ENCODE measurements at places on chromosomes 4 and X.

- DNase-seq, result no peak
Observed at GRCh38 chrX:96682516-96682915, 2.1 kb upstream of the DIAPH2 start.

DNA sequence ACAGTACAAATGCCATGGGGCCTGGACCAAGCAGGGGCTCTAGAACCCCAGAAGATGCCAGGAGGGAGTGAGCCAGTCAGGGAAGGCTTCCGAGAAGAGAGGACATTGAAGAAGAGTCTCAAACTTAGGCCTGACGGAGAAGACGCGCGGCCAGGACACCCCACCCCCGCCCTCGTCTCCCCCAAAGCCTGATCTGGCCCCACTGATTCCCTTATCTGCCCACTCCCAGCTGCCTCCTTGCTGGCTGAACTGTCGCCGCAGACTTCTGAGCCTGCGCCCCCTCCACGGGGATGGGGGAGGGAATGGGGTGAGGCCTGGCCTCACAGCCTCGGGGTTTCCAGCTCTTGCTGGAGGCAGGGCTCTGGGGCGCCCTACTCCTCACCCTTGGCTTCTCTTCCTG lies 3.6 kb upstream of the GATA1 start:
- DNase-seq, result no peak

DNA sequence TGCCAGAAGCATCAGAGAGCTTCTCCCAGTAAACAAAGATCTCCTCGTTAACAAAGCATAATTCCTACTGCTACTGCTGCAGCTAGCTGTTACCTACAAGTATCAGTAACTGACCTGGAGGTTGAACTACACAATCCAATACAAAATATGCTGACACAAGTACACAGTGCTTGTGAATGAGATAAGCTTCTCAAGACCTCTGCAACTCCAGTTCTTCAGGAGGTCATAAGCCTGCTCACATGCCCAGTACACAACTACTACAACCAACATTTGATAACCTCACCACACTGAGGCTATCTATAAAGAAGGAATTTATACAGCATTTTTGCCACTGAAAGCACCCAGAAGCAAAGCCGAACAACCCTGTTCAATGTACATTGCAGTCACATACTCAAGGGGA lies 66.7 kb upstream of the SMARCAD1 start:
- no peak for DNase-seq

GRCh38 chr4:184282895-184283654 lies 65.4 kb upstream of the ENPP6 start:
- no peak for DNase-seq

DNA sequence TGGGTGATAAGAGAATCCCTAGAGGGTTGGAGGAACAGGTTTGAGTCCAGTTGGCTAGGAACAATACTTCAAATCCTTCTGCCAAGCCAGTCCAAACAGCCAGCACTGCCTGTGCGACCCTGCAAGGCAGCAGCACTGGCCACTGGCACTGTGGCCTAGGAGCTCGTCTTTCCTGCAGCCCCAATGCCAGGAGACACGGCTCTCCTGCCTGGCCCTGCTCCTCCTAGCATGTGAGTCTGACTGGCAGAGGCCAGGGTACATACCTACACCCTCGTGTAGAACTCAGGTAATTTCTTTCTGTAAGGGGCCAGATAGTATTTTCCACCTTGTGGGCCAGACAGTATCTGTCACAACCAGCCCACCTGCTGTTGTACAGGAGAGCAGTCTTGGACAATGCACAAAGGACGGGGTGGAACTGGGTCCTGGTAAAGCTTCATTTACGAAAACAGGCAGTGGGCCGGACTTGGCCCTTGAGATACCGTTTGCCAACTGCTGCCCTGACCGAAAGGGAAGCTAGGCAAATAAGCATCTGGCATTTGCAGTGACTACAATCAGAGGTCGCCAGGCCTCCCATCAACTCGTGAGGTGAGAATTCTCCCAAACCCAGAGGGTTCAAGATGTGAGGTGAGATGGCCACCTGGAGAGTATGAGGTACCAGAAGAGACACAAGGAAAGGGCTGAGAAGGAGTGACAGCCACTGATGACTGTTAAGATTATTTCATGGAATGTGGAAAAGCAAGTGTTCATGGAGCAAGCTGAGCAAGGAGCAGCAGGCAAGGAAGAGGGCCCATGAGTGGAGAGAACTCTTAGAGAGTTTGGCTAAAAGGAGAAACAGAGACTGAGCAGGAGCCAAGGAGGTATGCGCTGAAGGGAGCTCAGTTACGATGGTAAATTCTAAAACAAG lies 29.8 kb upstream of the IRAK1 start:
- DNase-seq, result no peak

GRCh38 chr4:149933883-149934282 lies 118.2 kb upstream of the IQCM start:
- no peak for DNase-seq

DNA sequence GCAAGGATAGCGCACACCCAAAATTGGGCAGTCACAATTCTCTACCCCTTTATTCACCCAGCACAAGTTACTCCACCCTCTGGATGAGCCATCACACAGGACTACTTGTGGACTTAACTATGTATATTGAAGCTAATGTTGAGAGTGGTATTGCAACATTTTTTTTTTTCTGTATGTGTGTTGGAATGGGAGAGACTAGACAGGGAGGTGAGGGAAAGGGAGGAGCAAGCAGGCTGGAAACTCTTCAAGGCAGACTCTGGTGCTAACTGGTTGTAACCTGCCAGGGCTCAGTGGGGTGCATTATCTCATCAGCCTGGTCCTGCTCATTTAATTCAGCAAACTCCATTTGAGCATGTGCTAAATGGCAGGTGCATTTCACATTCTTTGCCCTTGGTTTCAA lies 18.4 kb upstream of the CWH43 start:
- DNase-seq, result no peak
